Stimulated activated CD4-positive, alpha-beta T cell treated with anti-CD3 and anti-CD28 coated beads, Interleukin-2, amount 100 ng/mL, for 24 hours (primary cell): ENCODE measurements at places on chromosomes 4 and X.

GRCh38 chr4:65552057-65552456 lies 118.2 kb downstream of the EPHA5 start:
- DNase-seq = no peak

DNA sequence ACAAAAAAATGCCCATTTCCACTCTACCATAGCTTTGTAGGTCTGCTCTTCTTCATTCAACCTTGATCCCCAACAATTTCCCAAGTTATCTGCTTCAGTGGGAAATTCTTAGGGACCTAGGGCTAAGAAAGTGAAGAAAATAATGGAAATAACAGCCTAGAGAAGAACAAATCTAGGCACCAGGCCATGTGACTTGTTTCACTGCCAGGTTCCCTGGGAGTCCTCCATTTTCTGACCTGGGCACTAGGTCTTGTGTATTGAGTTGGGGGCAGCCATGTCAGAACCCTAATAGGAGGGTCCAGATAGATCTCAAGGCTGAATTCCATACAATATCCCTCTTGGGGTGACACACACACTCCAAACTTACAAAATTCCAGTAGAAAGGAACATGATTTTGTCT lies 194.6 kb upstream of the STK26 start:
- no peak for DNase-seq

DNA sequence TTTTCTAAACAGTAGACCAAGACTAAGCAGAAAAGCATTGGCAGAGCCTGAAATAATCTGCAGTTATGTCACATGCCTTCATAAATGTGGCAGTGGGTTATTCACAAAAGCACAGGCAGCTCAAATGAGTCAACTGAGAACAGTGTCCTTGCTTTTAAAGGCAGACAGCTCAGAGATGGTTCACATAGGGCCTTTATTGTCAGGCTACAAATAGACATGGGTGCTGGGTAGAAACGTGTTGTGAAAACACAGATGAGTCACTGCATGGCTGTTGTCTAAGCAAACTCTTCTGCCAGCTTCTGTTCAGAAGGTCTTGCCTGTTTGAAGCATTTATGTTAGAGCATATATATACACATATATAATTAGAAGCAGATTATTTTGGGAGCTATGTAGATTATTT lies 118.0 kb downstream of the SLC4A4 start:
- DNase-seq = no peak

GRCh38 chr4:13881892-13882291 lies 254.4 kb upstream of the BOD1L1 start:
- no peak for DNase-seq

GRCh38 chrX:19350941-19351384 lies 7.2 kb downstream of the PDHA1 start:
- DNase-seq = no peak

- DNase-seq = no peak
These were observed 99.0 kb upstream of the LIMCH1 start for GRCh38 chr4:41438931-41439297.

DNA sequence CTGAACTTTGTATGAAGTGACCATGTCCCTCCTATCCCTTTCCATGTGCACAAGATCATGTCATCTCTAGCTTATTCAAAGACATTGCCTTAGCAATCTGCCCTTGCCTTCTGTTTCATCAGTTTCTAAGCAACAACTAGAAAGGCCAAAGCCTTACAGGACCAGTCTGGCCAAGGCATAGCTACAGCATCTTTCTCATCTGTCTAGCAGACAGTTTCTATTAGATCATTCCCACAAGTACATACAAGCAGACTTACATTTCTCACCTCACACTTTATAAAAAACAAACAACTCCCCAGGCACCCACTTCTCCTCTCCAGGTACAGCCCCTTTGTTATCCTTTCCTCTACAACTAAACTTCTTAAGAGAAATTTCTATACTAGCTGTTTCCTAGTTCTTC lies 188.7 kb upstream of the AADAT start:
- no peak for DNase-seq

- no peak for DNase-seq
These were observed 12.1 kb downstream of the TEX13B start for GRCh38 chrX:107970073-107970472.

DNA sequence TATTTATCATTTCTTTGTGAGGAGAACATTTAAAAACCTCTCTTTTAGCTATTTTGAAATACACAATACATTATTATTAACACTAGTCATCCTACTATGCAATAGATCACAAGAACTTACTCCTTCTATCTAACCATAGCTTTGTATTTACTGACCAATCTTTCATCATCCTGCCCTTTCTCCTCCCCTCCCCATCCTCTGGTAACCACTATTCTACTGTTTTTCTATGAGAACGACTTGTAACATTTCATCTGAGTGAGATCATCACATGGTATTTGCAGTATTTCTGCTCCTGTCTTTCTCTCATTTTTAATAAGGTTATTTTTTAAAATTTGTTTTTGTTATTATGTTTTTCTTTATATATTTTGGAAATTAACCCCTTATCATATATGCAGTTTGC lies 331.8 kb downstream of the TEX13C start:
- DNase-seq = no peak

- no peak for DNase-seq
These were observed 652.9 kb upstream of the IGFBP7 start for GRCh38 chr4:57763070-57763469.
